Astrocyte of the hippocampus (primary cell): ENCODE measurements at places on chromosomes 4 and X.

DNA sequence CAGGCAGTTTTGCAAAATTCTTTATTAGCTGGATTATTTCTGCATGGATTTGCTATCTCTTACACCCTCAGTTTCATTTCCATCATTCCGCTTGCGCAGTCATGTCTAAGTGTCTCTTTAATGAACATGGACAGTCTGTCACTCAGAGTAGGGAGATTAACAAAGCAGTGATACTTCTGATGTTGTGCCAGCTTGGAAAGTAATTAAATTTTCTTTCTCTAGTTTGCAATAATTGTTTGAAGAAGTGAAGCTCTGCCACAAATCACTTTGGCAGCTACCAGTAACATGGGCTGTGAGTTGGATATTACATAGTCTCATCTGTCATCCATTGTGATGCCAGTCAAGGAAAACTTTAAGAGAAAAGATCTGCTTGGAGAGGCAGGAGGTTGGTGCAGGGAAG lies 324.8 kb upstream of the NWD2 start:
- no peak for DNase-seq

- peak; percentile 84 for DNase-seq
These were observed 59.1 kb downstream of the MRPL1 start for GRCh38 chr4:77921701-77922100.

- DNase-seq = peak; percentile 59
These were observed 279.9 kb upstream of the SLIT2 start for GRCh38 chr4:19971829-19972228.

- DNase-seq = no peak
These were observed 169.4 kb downstream of the MGST2 start for GRCh38 chr4:139834981-139835391.

- peak; percentile 61 for DNase-seq
These were observed 335.1 kb downstream of the ANK2 start for GRCh38 chr4:113384600-113384999.

- peak; percentile 8 for DNase-seq
These were observed 1.0 kb upstream of the GABRG1 start for GRCh38 chr4:46124773-46125413.

GRCh38 chr4:186351668-186352194 lies 85.7 kb downstream of the F11 start:
- no peak for DNase-seq

- no peak for DNase-seq
These were observed 23.1 kb downstream of the CORIN start for GRCh38 chr4:47814618-47815295.

GRCh38 chr4:185809533-185810071 lies 2.4 kb downstream of the SORBS2 start:
- DNase-seq = no peak

DNA sequence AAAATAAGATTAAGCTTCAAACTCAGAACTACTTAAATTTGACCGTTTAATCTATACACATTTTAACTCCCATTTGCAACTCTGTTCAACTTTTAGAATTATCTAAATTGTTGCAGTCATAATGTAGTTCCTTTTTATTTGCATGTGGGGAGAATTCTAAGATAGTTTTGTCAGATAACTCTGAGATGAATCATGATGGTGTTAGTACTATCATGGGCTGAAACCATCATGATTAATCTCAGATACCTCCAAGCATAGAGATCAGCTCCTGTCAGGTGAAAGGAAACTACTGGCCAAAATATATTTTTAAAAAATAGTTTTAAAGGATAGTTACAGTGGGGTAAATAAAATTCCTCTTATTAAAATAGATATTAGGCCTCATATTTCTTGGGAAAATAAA lies 39.0 kb downstream of the FBXO8 start:
- DNase-seq = no peak

DNA sequence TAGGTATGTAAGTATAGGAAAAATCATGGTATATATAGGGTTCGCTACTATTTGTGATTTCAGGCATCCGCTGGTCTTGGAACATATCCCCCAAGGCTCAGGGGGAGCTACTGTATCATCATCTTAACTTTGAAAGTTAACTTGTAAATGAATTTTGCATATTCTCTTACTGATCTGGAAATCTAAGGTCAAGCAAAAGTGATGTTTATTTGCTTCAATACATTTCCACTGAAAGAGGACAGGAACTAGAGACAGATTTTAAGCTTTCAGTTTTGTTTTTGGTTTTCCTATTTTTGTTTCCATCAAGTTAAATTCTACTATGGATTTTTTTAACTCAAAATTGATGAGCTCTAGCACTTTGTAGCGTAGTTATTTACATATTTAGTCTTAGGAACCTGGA lies 56.2 kb downstream of the NAF1 start:
- DNase-seq = no peak

GRCh38 chr4:109184491-109184961 lies 117.9 kb downstream of the COL25A1 start:
- DNase-seq = peak; percentile 13

GRCh38 chrX:107731831-107732502 lies 43.6 kb downstream of the TSC22D3 start:
- peak; percentile 91 for DNase-seq

- DNase-seq = peak; percentile 1
These were observed 76.0 kb upstream of the GIMD1 start for GRCh38 chr4:106444557-106444956.

DNA sequence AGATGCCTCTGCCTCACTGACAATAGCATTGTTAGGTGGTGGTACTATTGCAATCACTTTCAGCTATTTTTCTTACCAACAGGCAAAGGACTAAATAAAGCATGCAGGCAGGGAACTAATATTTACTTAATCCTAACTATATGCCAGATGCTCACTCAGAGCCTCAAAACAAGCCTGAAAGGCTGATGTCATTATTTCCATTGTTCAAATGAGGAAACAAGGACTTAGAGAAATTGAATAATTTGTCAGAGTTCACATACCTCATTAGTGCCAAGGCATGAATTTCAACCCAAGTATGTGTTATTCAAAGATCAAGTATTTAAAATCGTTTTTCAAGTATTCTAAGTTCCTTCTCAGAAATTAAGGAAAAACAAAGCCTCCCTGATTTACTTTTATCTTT lies 374.9 kb upstream of the TECRL start:
- DNase-seq = peak; percentile 90

DNA sequence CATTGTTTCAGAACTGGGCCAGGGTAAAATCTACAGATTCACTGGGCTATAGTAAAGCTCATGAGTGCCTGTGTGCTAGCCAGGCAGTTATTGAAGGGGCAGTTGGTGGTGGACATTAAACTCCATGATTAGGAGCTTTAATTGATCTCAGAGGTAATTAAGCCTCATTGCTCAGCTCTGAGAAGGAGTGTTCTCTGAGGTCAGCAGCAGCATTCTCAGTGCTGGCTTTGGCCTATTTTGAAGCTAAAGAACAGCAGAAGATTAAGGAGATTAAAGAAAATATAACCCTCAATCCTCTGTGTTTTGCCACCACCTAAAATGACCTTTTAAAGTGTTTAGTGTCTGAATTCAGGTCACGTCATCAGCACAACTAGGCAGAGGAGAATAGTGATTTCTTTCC lies 42.5 kb downstream of the EGF start:
- DNase-seq = no peak

DNA sequence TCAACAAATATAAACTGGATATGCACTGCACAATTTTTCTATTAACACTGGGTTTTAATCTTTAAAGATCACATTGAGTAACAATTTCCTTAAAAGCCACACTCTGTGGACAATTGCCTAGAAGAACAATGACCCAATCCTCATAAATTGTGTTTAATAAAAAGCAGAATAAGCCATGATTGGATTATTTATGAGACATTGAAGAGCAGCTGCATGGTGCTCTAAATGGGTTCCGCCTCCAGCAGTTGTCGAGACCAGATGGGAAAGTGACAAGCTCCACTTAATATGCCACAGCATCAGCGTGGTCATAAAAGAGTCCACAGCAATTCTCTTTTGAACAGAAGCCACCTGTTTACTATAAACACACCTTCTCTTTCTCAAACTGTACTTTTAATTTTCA lies 635.2 kb upstream of the FRG1 start:
- DNase-seq = no peak

GRCh38 chr4:185965426-185966384 lies 103.3 kb upstream of the TLR3 start:
- DNase-seq = no peak

GRCh38 chrX:132876523-132877338 lies 81.7 kb downstream of the HS6ST2 start:
- DNase-seq = peak; percentile 34

GRCh38 chrX:17842769-17843525 lies 18.2 kb downstream of the RAI2 start:
- no peak for DNase-seq

DNA sequence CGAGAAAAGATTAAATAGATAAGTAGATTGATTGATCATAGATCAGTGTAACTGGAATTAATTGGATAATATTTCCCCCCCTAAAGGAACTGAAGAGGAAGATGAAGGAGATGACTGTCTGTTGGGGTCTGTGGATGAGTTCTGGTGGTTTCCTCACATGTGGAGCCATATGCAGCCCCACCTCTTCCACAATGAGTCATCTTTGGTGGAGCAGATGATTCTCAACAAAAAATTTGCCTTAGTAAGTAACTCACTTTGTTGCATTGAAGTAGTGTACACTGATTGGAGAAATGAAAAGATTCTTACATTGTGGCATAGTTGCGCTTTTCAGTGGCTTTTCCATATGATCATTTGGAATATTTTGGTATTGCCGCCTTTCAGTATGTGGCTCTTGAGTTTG lies 80.4 kb downstream of the NDST3 start:
- no peak for DNase-seq

DNA sequence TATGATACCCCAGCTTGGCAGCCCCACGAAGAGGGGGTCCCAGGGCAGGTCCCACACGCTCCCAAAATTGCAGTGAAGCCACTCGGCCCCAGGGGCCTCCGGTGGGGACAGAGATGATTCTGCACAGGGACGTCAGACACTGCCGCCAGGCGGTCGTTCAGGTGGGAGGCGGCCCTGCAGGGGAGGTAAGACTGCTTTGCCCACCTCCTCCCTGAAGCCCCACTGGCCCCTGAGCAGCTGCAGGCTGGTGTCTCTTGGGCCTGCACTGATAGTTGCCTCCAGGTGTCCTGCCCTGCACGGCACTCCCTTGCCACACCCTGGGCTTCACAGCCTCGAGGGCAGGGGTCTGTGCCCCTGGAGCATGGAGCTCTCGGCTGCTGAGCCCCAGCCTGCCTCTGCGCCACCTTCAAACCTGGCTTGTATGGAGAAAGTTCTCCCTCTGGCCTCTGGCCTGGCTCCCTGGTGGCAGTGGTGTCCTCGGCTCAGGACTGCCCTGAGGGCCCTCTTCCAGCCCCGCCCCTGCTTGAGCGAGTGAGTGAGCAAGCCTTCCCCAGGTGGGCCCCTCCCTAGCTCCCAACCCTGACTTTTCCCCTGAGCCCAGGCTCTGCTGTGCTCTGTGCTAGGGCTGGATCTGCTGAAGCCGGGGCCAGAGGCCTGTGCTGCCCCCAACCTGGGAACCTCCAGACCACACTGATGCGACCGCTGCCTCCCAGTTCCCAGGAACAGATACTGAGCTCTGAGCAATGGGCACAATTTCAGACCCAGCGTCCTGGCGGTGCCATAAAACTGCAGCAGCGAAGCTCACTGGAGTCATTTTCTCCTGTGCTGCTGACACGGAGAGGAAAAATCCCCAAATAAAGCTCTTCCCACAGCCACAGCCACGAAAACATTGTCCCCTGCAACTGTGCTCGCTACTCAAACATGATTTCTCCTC lies 16.1 kb downstream of the ADRA2C start:
- no peak for DNase-seq

DNA sequence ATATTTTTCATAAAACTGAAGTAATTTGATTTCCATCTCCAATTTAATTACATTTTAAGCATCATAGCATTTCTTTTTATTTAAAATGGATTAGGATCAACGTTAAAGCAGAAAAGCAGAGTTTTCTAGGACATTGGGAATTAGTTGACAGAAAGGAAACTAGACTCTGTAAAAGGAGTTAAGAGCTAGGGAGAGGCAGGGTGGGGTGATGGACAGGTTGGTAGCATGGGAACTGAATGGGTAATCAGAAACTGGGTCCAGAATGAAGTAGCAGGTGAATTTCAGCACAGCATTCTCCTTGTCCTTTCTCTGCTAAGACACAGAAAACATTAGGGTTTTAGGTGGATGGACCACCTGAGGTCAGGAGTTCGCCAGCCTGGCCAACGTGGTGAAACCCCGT lies 97.6 kb downstream of the ANAPC4 start:
- no peak for DNase-seq

- no peak for DNase-seq
These were observed 7.5 kb downstream of the P2RY4 start for GRCh38 chrX:70252491-70252890.

DNA sequence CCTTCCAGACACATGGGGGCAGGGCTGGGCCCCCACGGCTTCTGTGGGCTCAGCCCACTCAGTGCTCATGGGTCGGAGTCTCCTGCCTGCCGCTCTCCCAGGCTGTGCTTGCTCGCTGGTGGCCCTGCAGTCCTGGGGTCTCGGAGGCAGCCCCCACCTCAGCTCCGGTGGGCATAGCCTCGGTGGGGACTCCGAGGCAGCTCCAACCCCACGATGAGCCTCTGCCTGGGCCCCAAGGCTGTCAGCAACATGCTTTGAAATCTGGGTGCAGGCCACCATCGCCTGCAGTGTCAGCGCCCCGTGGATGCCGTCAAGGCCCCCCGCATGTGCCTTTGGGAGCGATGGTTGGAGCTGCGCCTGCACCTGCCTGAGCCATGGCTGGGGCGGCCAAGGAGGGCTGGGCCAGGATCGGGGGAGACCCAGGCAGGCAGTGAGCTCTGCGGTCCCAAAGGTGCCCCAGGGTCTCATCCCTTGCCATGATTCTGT lies 30.2 kb upstream of the SPON2 start:
- DNase-seq = no peak

GRCh38 chrX:87409113-87409841 lies 108.3 kb upstream of the KLHL4 start:
- DNase-seq = peak; percentile 96

DNA sequence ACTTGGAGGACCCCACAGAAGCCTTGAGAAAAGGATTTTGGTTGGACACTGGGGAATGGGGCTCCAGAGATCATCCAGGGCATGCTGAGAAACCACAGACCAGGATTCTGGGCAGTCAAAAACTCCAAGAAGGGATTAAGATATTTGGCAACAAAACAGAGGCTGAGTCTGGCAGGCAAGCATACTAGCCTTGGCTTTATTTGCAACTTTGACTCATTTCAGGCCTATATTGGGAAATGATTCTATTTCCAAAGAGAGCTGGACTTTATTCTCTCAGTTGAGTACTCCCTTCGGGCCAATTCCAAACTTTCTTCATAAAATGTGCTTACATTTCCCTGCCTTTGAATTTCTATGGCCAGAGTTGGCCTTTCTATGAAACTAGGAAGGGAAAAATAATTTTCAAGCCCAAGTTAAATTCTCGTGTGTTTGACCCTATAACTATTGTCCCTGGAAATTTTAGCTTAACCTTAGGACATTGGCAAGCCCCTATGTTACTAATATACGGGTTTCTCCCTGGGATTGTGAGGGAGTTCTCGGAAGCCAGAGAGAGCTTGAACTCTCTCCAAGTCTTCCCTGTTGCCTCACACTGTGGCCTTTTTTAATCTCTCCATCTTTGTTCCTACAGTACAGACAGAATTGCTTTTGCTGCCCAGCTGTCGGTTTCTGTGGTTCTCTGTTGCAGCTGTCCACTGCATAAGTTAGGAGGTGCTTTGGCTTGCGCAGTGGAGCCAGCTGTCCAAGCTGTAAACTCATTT lies 112.6 kb upstream of the FAM9A start:
- DNase-seq = peak; percentile 64

- peak; percentile 67 for DNase-seq
These were observed at the start of gene NDNF for GRCh38 chr4:121072224-121073003. Gene NDNF, minus strand, starts transcription at chr4:121072535. Its CDS starts 26,698 bp downstream, at chr4:121045837.

- DNase-seq = no peak
These were observed 23.4 kb downstream of the STIM2 start for GRCh38 chr4:26884026-26884425.
